Activated naive CD8-positive, alpha-beta T cell treated with anti-CD3 and anti-CD28 coated beads, Interleukin-2, amount 10 ng/mL, durations not matched to agents 7 days and 5 days (primary cell): ENCODE measurements at places on chromosomes 13 and 19.

- H3K27ac ChIP-seq = no peak overlapping the region
- no peak for DNase-seq
- H3K36me3 ChIP-seq = no peaks in the 10 kb centered on the region
- no peak overlapping the region for H3K4me3 ChIP-seq
- peaks cover 2% of the 10 kb centered on the region for H3K27me3 ChIP-seq
Measured at GRCh38 chr13:35838356-35838755, 292.8 kb downstream of the DCLK1 start.

DNA sequence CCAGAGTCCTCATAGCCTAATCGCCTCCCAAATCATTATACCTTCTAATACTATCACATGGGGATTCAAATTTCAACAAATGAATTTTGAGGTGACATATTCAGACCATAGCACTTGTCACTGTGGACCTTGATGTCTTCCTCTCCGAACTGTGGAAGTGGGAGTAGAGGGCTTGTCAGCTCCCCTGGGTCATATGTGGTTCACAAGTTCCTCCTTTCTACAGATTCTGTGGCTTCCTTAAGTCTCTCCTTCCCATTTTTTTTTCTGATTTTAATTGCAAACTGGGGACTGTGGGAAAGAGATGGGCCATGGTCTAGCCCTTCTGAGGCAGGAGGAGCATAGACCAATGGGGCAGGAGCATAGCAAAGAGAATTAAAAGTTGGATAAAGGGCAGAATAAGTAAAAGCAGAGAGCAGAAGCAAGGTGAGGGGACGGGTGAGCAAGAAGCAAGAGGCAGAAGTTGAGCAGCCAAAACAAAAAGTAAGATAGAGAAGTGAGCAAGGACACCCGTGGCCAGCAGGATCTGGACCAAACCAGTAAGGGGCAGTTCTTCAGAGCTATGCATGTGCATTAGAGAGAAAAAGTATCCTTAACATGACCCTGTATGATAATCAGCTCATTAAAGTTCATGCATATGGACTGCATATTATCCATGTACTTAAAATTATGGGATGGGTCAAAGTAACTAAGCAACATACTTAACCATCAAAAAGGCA is 2.6 kb upstream of the SIGLEC7 start:
- peaks cover 21% of the 10 kb centered on the region for H3K4me1 ChIP-seq
- peaks cover 12% of the 10 kb centered on the region for H3K27me3 ChIP-seq
- no peak overlapping the region for H3K27ac ChIP-seq
- H3K4me3 ChIP-seq = no peak overlapping the region
- DNase-seq = no peak

- H3K4me3 ChIP-seq = no peak overlapping the region
- no peak for DNase-seq
- no peaks in the 10 kb centered on the region for H3K4me1 ChIP-seq
- H3K36me3 ChIP-seq = no peaks in the 10 kb centered on the region
Measured at GRCh38 chr13:78759704-78760103, 100.7 kb upstream of the OBI1 start.

DNA sequence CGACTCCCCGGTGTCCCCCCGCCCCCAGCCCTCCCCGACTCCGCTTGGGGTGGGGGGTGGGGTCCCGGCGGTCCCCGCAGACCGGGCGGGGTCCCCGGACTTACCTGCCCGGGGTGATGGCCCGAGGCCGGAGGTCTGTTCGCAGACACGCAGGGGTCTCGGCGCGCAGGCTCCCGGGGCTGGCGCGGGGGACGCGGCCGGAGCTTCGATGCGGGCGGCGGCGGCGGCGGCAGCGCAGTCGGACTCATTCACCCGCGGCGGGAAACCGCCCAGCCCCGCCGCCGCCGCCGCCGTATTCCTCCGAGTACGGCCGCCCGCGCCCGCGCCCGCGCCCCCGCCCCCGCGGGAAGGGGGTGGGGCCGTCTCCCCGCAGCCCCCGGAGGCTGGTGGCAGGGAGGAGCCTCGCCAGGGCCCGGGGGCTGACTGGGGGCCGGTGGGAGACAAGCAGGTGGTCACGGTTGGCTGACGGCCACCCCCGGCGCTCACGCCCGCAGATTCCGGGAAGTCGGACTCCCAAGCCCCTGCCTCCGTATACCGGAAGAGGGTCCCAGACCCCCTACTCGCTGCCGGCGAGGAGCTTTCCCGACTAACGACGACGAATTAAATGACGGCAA is at the start of gene C2CD4C:
C2CD4C (minus strand) TSS at position 246 of the 614 bp plus-strand sequence. CDS start 786 bp downstream, outside the sequence.
- no peak within 1 kb of the TSS for H3K27ac ChIP-seq
- peak; percentile 55 for DNase-seq
- H3K36me3 ChIP-seq = no peaks in the 10 kb centered on the region
- H3K4me1 ChIP-seq = no peaks in the 10 kb centered on the region
- H3K27me3 ChIP-seq = peaks cover 10% of the 10 kb centered on the region

DNA sequence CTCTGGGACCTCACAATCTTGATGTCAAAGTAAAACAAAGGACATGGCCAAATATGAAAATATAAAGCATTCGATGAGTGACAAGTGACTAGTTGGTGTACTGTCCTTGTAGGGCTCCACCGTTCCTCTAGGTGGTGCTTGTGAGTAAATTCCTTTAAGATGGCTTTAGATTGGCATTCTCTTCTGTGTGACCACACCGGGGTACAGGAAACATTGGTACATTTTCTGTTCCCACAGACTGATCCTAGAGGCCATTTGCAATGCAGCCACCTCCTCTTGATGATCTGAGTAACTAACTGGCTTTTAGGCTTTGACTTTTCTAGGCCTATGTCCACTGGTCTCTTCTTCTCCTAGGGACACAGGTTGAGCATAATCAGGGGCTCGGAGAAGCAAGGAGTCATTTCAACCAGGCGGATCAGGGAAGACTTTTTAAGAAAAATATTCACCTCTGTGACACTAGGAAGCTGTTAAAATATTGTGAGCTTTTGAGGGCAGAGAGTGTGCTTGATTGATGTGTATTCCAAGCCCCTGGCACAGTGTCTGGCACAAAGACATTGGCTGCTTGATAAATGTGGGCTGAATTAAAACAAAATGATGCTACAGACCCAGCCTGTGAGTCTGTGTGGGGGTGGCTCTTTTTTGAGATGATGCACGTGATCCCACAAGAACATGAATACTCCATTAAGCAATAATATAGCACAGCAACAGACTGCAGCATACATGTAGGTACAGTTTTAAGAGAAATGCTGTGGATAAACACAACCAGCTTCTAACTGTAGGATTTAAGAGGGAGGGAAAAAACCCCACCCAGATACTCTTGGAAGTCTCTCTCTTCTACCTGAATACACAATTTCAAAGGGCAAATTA is 21.0 kb downstream of the EPSTI1 start:
- peaks cover 30% of the 10 kb centered on the region for H3K36me3 ChIP-seq
- DNase-seq = no peak
- H3K4me1 ChIP-seq = peaks cover 32% of the 10 kb centered on the region
- peak overlapping the region; percentile 72 for H3K27ac ChIP-seq
- no peak overlapping the region for H3K4me3 ChIP-seq

- H3K27ac ChIP-seq = peak overlapping the region; percentile 19
- H3K36me3 ChIP-seq = peaks cover 10% of the 10 kb centered on the region
Measured at GRCh38 chr13:29573190-29573589, 22.3 kb downstream of the SLC7A1 start.

DNA sequence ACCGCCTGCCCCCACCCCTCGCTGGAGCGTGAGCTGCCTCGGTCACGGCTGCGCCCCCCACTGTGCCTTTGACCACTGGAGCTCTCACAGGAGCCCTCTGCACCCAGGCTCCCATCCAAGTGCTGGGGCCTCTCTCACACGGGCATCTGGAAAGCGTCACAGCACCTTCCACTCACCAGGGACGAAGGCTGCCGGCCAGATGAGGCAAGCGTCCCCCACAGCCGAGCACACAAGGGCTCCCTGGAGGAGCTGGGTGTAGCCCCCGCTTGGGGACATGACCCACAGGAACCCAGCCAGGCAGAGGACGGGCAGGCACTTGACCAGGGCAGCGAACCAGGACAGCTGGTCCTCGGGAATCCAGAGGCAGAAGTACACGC is 560 bp downstream of the TMEM86B start:
- DNase-seq = no peak
- H3K4me3 ChIP-seq = no peak overlapping the region
- peaks cover 22% of the 10 kb centered on the region for H3K36me3 ChIP-seq
- no peak overlapping the region for H3K27ac ChIP-seq

GRCh38 chr19:33195645-33196347 is 1.7 kb downstream of the LRP3 start:
- H3K4me3 ChIP-seq = no peak overlapping the region
- H3K36me3 ChIP-seq = no peaks in the 10 kb centered on the region
- no peaks in the 10 kb centered on the region for H3K4me1 ChIP-seq
- no peak for DNase-seq
- peaks cover 43% of the 10 kb centered on the region for H3K27me3 ChIP-seq

- H3K27ac ChIP-seq = no peak overlapping the region
- no peaks in the 10 kb centered on the region for H3K4me1 ChIP-seq
- no peaks in the 10 kb centered on the region for H3K27me3 ChIP-seq
- no peak overlapping the region for H3K4me3 ChIP-seq
- no peaks in the 10 kb centered on the region for H3K36me3 ChIP-seq
- no peak for DNase-seq
Measured at GRCh38 chr13:54373211-54373610, 1344.6 kb downstream of the OLFM4 start.

- peaks cover 16% of the 10 kb centered on the region for H3K4me1 ChIP-seq
- H3K36me3 ChIP-seq = peaks cover 13% of the 10 kb centered on the region
- no peaks in the 10 kb centered on the region for H3K27me3 ChIP-seq
- no peak overlapping the region for H3K4me3 ChIP-seq
Measured at GRCh38 chr19:2336528-2337328, 8.2 kb downstream of the SPPL2B start.

- DNase-seq = no peak
- no peak overlapping the region for H3K27ac ChIP-seq
- H3K4me1 ChIP-seq = no peaks in the 10 kb centered on the region
- H3K4me3 ChIP-seq = no peak overlapping the region
- H3K27me3 ChIP-seq = peaks cover 4% of the 10 kb centered on the region
Measured at GRCh38 chr19:15074371-15074770, 7.6 kb upstream of the OR1I1 start.

DNA sequence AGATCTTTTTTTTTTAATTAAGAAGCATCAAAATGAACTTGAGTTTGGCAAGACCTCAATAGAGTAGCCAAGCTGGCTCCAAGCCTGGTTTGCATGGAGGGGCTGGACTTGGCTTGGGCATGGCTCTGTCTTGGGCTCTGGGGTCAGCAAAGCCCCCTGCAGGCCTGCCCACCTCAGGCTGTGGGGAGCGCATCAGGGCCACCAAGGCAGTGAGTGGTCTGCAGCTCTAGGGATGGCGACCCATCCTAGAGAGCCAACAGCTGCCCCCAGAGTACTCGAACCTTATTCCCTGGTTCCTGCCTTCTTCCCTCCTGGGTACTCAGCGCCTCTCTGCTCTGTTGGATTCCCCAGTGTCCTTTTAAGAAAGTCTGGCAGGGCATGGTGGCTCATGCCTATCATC is 5.4 kb upstream of the CHST8 start:
- H3K36me3 ChIP-seq = no peaks in the 10 kb centered on the region
- DNase-seq = no peak
- no peak overlapping the region for H3K27ac ChIP-seq
- H3K4me3 ChIP-seq = no peak overlapping the region
- peaks cover 18% of the 10 kb centered on the region for H3K27me3 ChIP-seq

DNA sequence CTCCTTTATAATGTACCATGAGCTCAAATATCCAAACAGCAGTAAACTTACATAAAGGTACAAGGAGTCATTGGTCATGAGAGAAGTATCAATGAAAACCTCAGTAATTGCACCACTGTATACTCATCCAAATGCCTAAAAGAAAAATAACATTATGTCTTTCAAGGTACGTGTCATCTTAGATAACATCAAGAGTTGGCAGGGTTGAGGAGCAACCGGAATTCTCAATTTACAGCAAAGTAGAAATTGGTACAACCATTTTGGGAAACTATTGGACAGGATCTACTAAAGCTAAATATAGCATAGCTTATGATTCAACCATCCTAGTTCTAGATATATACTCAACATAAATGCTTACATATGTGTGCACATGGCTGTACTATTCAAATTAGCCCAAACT is 502.8 kb downstream of the GPC6 start:
- no peaks in the 10 kb centered on the region for H3K4me1 ChIP-seq
- H3K27me3 ChIP-seq = no peaks in the 10 kb centered on the region
- DNase-seq = no peak
- H3K36me3 ChIP-seq = no peaks in the 10 kb centered on the region

DNA sequence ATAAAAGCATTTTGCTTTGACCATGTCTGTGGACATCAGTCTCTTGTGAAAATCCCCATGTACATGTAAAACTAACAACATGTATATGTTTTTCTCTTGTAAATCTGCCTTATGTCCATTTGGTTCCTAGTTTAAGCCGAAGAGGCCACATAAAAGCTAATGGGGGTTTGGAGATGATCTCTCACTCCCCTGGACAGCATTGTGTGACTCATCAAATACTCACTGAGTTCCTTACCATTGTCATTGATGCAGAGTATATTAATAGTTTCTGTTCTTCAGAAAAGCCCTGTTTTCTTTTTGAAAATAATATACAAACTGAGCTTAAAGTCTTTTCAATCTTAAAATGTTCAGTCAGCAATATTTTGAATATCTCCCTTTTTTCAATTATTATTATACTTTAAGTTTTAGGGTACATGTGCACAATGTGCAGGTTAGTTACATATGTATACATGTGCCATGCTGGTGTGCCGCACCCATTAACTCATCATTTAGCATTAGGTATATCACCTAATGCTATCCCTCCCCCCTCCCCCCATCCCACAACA is 536.7 kb upstream of the HTR2A start:
- no peaks in the 10 kb centered on the region for H3K27me3 ChIP-seq
- DNase-seq = no peak
- H3K27ac ChIP-seq = no peak overlapping the region
- H3K4me1 ChIP-seq = no peaks in the 10 kb centered on the region
- no peaks in the 10 kb centered on the region for H3K36me3 ChIP-seq

- no peak overlapping the region for H3K4me3 ChIP-seq
- peaks cover 11% of the 10 kb centered on the region for H3K4me1 ChIP-seq
- peaks cover 41% of the 10 kb centered on the region for H3K27me3 ChIP-seq
- H3K36me3 ChIP-seq = no peaks in the 10 kb centered on the region
- no peak overlapping the region for H3K27ac ChIP-seq
Measured at GRCh38 chr19:49362929-49363267, 682 bp upstream of the TEAD2 start.

DNA sequence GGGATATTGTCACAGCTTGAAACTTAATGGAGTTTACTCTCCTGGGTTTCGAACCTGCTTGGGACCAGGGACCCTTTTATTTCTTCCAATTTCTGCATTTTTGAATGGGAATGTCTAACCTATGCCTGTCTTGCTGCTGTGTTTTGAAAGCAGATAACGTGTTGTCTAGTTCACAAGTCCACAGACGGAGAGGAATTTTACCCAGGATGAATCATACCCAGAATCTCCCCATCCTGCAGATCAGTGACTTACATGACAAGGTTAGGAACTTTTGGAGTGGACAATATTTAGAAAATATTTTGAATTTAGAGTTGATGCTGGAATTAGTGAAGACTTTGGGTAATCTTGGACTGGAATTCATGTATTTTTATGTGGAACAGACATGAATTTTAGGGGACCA is 68.6 kb upstream of the RFXAP start:
- H3K4me3 ChIP-seq = no peak overlapping the region
- no peak overlapping the region for H3K27ac ChIP-seq
- no peaks in the 10 kb centered on the region for H3K36me3 ChIP-seq
- peaks cover 9% of the 10 kb centered on the region for H3K27me3 ChIP-seq
- H3K4me1 ChIP-seq = no peaks in the 10 kb centered on the region
